ENCODE measurements at places on chromosomes 1 and 21. TPM values are rescaled to one million over a fixed set of nuclear protein-coding genes. Genes with fewer than 3 reads are reported as not detected.
A peak's percentile ranks its signal among the peaks of the same experiment; 100 is the strongest.

KDF1 gene
- not detected for total RNA-seq

SPATC1L gene
- total RNA-seq, result 12.1 TPM

DNA sequence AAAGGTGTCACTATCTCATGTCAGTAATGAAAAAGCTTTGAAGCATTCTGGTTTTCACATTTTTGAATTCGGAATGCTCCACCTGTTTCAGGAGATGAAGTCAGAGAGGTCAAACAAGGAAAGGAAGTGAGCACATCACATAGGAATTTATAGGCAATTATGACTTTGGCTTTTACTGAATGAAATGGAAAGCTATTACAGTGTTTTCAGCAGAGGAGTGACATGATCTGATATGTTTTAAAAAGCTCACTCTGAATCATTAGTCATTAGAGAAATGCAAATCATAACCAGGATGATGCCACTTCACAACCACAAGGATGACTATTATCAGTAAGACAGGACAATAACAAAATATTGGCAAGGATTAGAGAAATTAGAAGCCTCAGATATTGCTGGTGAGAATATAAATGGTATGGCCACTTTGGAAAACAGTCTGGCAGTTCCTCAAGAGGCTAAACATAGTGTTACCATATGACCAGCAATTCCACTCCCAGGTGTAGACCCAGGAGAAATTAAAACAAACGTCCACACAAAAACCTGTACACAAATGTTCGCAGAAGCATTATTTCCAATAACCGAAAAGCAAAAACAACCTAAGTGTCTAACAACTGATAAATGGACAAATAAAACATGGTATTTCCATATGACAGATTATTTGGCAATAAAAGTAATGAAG is 7.5 kb downstream of the TAF1A start:
- peaks cover 34% of the 10 kb centered on the region for H3K36me3 ChIP-seq
- no peak overlapping the region for H3K4me3 ChIP-seq
- DNase-seq, result no peak
- no peaks in the 10 kb centered on the region for H3K27me3 ChIP-seq
- no peak overlapping the region for H3K27ac ChIP-seq

KIF21B gene
- 52.0 TPM for total RNA-seq

OR2L3 gene
- not detected for total RNA-seq

OVAAL gene
- not detected for total RNA-seq

- H3K27ac ChIP-seq, result peak overlapping the region; percentile 81
- H3K36me3 ChIP-seq, result peaks cover 8% of the 10 kb centered on the region
- H3K4me1 ChIP-seq, result peaks cover 48% of the 10 kb centered on the region
- H3K4me3 ChIP-seq, result no peak overlapping the region
- no peak for DNase-seq
Observed at GRCh38 chr1:27554759-27555699, 48.9 kb downstream of the AHDC1 start.

TENT5C gene
- 4.9 TPM for total RNA-seq

FAM3B gene
- total RNA-seq, result not detected

HSD3B1 gene
- not detected for total RNA-seq

C1orf94 gene
- not detected for total RNA-seq

DNA sequence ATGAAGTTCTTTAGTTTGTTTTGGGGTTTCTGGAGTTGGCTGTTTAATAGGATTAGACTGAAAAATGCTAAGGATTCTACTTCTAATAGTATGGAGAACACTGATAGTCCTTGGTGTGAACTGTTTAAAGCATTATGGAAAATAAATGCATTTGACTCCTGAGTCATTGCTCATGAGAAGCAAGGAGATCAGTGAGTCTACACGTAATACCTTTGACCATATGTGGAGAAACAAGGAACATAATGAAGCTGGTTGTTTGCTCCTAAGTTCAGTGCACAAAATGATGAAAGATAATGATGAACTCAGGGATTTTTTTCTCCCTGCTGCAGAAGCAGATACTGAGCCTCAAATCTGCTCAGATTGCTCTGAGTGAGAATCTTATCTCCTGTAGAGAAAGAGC is 158.9 kb upstream of the COL11A1 start:
- H3K4me1 ChIP-seq, result no peaks in the 10 kb centered on the region
- H3K27ac ChIP-seq, result no peak overlapping the region
- no peaks in the 10 kb centered on the region for H3K36me3 ChIP-seq
- DNase-seq, result no peak
- H3K27me3 ChIP-seq, result no peaks in the 10 kb centered on the region

MATN1 gene
- total RNA-seq, result 0.70 TPM

DNA sequence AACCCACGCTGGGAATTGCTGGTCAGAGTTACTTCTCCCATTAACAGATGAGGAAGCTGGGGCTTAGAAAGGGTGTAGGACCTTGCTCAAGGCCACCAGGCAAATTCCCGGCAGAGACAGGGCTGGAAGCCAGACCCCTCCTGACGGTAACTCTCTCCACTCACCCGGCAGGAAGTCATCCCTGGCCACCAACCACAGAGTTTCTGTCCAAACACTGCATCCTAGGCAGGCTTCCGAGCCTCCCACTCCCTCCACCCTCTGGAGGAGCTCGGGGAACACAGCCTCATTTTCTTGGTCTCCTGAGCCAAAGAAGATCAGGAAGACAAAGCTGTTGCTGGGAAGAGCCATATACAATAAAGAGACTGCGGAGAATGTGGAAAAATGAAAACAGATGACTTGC is 25.0 kb upstream of the ZNF436 start:
- no peak for DNase-seq
- H3K27ac ChIP-seq, result no peak overlapping the region
- H3K36me3 ChIP-seq, result no peaks in the 10 kb centered on the region
- H3K27me3 ChIP-seq, result no peaks in the 10 kb centered on the region
- H3K4me1 ChIP-seq, result no peaks in the 10 kb centered on the region

DNA sequence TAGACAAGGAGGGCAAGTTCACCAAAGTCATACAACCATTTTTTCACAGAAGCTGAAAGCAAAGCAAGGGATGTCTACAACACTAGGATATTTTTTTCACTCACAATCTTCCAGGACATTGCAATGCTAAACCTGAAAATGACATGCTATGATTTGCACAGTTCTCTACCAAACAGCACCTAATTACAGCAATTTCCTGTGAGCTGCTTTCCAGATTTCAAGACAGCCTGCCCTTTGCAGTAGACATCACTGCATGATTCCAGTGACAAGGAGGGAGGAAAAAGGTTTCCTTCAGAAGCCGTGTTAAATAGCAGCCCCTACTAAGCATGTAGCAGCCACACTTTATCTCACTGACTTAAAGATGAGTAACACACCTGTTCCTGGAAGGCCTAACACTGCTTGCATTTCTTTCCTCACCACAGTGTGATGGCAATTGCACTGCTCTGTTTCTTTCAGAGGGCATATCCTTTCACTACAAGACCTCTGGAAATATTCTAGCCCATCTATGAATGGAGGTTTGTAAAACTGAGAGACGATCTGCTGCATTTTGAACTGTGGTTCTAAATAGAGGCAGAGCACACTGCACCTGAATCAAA is 97.1 kb downstream of the DUSP10 start:
- no peak for DNase-seq
- H3K27me3 ChIP-seq, result peaks cover 3% of the 10 kb centered on the region
- no peak overlapping the region for H3K27ac ChIP-seq
- no peaks in the 10 kb centered on the region for H3K4me1 ChIP-seq
- H3K4me3 ChIP-seq, result no peak overlapping the region

LDLRAD1 gene
- not detected for total RNA-seq

TP73 gene
- 1.4 TPM for total RNA-seq

- peaks cover 58% of the 10 kb centered on the region for H3K4me1 ChIP-seq
- H3K4me3 ChIP-seq, result peak overlapping the region; percentile 93
- peak overlapping the region; percentile 82 for H3K27ac ChIP-seq
- peaks cover 5% of the 10 kb centered on the region for H3K27me3 ChIP-seq
Observed at GRCh38 chr1:231419738-231420298, 2.3 kb downstream of the EGLN1 start.

DNA sequence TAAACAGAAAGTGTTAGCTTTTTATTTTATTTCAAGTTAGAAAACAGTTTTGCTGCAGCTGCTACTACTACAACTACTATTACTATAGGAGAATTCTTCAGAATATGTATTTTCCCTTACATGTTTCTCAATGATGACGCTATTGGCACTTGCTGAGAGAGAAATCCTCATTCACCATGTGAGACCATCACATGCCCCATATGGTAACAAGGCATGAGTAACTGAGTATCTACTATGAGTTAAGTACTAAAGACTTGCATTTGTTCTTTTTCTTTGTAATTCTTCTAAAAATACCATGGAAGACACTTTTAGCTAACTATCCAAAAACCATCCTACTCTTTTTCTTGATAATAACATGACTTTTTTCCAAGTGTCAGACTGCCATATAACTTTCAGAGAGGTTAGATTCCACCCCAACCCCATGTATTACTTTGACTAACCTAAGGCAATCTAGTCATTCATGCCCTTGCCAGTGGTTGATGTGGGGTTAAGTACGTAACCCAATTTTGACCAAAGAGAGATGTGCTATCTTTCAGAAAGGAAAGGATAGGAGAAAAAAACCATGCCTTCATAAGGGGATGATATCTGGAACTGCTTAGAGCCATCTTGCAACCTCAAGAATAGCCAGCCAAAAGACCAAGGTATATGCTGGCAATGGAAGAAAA is 42.9 kb downstream of the COP1 start:
- peaks cover 36% of the 10 kb centered on the region for H3K4me1 ChIP-seq
- H3K27ac ChIP-seq, result peak overlapping the region; percentile 49
- H3K27me3 ChIP-seq, result no peaks in the 10 kb centered on the region
- H3K36me3 ChIP-seq, result peaks cover 38% of the 10 kb centered on the region
- no peak for DNase-seq
- no peak overlapping the region for H3K4me3 ChIP-seq

DNA sequence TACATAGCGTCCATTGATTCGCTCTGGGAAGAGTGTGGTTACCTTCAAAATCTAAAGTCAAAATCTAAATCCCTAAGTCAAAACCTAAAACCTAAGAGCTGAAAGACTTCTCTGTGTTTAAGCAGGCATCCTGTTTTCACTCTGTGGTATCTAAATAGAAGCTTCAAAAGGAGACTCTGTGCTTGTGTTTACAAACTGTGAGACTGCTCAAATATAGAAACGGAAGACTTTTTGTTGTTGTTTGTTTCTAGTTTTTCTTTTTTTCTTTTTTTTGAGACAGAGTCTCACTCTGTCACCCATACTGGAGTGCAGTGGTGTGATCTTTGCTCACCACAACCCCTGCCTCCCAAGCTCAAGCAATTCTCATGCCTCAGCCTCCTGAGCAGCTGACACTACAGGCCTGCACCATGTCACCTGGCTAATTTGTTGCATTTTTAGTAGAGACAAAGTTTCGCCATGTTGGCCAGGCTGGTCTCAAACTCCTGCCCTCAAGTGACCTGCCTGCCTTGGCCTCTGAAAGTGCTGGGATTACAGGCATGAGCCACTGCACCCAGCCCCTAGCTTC is 425.9 kb downstream of the SMYD3 start:
- H3K4me3 ChIP-seq, result no peak overlapping the region
- H3K4me1 ChIP-seq, result no peaks in the 10 kb centered on the region
- no peaks in the 10 kb centered on the region for H3K27me3 ChIP-seq
- H3K36me3 ChIP-seq, result no peaks in the 10 kb centered on the region
- no peak for DNase-seq

DNA sequence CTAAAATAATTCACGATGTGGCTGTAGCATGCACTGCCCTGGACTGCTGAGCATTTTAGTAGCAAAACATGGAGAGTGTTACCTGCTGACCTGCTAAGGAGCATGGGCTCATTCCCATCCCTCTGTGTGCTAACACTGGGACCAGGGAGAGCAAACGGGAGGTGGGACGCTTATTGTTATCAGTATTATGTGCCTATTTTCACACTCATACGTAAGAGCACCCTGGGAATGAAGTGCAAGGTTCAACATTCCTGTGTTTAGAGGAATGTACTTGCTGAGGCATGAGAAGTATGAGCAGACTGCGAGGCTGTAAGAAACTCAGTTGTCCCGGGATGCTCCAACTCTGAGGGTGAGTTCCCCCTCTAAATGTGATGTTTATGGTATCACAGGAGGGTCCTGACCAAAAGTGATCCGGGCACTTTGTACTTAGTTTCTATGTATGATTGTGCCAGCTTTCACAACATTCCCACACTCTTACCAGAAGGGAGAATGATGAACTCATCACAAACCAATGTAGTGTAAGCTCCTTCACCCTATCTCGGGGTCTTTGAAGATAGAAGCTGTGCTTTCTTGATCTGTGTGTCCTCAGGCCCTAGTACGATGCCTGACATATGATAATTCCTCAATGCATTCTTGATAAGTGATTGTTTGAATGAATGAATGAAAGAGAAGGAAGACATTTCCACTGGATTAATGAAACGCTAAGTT is 164.8 kb downstream of the KCNJ6 start:
- no peak overlapping the region for H3K27ac ChIP-seq
- no peak for DNase-seq
- H3K27me3 ChIP-seq, result peaks cover 2% of the 10 kb centered on the region
- H3K4me1 ChIP-seq, result no peaks in the 10 kb centered on the region
- no peaks in the 10 kb centered on the region for H3K36me3 ChIP-seq

CD1C gene
- 0.20 TPM for total RNA-seq

GRCh38 chr21:46054451-46054881 is 43.4 kb upstream of the COL6A2 start:
- peaks cover 12% of the 10 kb centered on the region for H3K4me1 ChIP-seq
- H3K4me3 ChIP-seq, result no peak overlapping the region
- peaks cover 5% of the 10 kb centered on the region for H3K27me3 ChIP-seq

DNA sequence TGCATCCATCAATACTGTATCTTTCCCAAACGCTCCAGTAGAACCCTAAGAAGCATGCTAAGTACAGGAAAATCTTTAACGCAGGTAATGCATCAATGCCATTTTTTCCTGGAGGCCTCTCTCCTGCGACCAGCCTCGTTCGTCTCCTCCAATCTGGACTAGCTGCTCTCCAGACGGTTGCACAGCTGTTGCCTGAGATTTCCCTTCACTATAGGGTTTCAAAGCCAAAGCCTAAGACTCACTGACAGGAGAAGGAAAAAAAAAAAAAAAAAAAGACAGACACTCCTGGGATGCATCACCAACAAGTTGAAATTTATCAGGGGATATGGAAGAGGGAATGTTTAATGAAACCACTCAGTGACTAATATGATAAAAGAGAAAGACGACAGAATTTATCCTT is 93.0 kb downstream of the APP start:
- no peak overlapping the region for H3K4me3 ChIP-seq
- DNase-seq, result no peak
- H3K36me3 ChIP-seq, result no peaks in the 10 kb centered on the region
- no peaks in the 10 kb centered on the region for H3K4me1 ChIP-seq
- no peak overlapping the region for H3K27ac ChIP-seq

DNA sequence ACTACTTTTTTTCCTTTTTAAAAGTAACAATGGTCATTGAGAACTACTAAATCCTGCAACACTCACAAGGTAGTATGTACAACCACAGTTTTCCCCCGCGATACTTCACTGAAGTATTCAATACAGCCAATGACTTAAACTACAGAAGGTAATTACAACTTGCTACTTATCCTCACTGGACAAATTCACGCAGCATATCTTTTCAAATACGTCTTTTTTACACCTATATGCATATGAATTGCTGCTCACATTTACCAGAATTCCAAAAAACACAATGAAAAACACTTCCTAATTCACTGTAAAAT is 12.4 kb downstream of the NRIP1 start:
- H3K4me3 ChIP-seq, result peak overlapping the region; percentile 61
- H3K4me1 ChIP-seq, result peaks cover 75% of the 10 kb centered on the region
- no peaks in the 10 kb centered on the region for H3K27me3 ChIP-seq
- H3K36me3 ChIP-seq, result no peaks in the 10 kb centered on the region
- no peak for DNase-seq

KIF14 gene
- total RNA-seq, result 11.5 TPM

GRCh38 chr21:46297338-46298271 is 11.5 kb downstream of the YBEY start:
- H3K27me3 ChIP-seq, result no peaks in the 10 kb centered on the region
- no peak for DNase-seq
- peaks cover 7% of the 10 kb centered on the region for H3K4me1 ChIP-seq
- peaks cover 7% of the 10 kb centered on the region for H3K36me3 ChIP-seq
- H3K27ac ChIP-seq, result no peak overlapping the region
